ENCODE measurements at places on chromosomes 11 and 22.

- DNase-seq: no peak
Observed at GRCh38 chr11:34356130-34356529, 1.7 kb downstream of the ABTB2 start.

GRCh38 chr11:129455756-129456655 lies 80.4 kb downstream of the BARX2 start:
- DNase-seq: no peak

- DNase-seq: no peak
Observed at GRCh38 chr11:2708757-2709281, 9.0 kb upstream of the KCNQ1OT1 start.

DNA sequence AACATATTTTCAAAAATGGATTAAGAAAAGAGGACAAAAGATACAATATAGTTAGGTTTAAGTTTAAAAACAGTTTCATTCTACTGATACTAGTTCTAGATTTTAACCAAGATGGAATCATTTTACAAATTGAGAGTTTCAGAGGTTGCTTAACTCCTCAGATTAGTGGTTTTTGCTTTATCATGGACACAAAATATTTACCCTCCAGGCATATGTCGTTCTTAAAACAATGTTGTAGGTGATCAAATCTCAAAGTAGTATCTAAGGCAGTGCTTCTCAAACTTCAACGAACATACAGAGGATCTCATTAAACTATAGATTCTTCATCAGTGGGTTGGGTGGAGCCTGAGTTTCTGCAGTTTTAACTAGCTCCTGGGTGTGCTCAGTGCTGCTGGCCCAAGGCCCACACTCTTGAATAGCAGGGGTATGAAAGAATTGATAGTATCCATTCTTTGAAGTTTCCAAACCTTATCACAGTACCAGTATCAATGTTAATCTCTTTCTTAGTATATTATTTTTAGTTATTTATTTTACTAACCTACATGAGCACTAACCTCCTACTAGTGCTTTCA lies 48.0 kb downstream of the YAP1 start:
- DNase-seq: no peak

- no peak for DNase-seq
Observed at GRCh38 chr22:21077884-21078508, 32.2 kb downstream of the LRRC74B start.

- no peak for DNase-seq
Observed at GRCh38 chr11:67160872-67161783, 42.1 kb downstream of the KDM2A start.

DNA sequence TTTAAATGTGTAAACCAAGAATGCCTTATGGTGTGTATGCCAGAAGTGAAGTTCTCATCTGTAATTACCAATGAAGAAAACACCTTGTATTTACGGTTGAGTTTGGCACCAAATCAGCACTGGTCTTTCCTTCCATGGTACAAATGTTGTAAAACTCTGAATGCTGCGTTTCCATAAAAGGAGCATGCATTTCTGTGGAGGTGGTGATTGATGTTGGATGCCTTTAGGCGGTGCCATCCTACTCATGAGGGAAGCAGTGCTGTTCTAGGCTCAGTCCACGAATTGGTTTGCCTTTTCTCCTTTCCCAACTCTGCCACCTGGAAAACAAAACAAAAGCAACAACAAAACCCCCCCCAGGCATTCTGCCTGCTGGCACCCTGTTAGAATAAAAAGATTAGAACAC lies 124.4 kb downstream of the TEAD1 start:
- DNase-seq: no peak

DNA sequence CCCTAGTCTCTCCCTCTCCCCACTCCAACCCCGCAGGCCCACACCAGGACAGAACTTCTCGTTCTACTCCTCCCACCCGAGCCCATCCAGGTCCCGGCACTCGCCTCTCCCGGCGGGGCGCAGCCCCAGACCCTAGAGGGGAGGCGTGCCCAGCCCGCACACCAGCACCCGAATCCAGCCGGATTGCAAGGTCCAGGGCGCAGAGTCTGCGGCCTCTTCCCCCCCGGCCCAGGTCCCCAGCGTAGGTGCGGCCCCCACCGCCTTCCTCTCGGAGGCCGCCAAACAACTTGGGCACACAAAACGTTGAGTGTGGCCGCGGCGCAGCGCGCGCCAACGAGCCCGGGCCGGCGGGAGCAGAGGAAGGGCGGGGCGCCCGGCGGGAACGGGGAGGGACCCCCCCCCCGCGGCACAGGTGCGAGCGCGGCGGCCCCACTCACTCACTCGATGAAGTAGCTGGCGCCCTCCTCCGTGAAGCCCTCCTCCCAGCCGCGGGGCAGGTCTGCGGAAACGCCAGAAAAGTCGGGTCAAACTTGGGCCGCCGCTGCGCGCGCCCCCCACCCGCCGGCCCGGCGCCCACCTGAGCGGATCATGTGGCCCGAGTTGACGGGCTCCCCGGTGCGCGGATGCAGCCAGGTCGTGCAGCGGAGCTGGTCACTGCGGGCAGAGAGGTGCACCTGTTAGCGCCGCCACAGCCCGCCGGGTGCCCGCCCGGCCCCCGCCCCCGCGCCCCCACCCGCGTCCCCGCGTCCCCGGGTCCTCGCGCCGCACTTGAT lies 480 bp downstream of the PLEKHA7 start:
- DNase-seq: peak; percentile 22

DNA sequence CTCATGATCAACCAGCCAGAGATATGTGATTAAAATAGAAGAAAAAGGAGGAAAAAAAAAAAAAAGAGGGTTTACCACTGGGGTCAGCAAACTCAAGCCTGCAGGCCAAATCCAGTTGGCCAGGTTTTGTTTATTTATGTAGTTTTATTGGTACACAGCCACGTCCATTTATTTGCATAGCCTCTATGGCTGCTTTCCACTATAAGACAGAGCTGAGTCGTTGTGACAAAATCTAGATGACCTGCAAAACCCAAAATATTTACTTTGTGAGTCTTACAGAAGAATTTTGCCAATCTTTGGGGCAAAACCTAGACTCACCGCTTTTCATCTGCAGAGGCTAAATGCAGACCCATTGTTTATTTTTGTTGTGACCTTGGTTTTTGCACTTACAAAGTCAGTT lies 87.1 kb downstream of the TENM4 start:
- DNase-seq: no peak

DNA sequence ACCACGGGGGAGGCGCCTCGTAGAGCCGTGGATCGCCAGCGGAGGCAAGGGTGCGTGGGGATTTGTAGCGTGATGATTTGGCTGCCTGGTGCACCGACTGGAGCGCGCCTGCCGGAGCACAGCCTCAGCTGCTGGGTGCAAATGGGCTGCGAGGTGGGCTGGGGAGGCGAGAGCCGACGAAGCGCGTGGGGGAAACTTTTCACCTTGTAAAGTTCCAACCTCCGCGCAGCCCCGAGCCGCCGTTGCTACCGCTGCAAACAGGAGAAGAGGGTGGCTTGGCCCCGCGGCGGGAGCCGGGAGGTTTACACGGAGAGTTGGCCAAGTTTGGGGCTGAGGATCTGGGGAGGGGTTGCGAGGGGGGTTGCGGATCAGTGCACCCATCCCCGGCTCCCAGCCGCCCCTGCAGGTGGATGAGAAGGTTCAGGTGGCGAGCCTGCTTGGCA lies 528 bp downstream of the FAT3 start:
- DNase-seq: no peak

GRCh38 chr11:48242501-48242900 lies 2.4 kb upstream of the OR4X2 start:
- no peak for DNase-seq

DNA sequence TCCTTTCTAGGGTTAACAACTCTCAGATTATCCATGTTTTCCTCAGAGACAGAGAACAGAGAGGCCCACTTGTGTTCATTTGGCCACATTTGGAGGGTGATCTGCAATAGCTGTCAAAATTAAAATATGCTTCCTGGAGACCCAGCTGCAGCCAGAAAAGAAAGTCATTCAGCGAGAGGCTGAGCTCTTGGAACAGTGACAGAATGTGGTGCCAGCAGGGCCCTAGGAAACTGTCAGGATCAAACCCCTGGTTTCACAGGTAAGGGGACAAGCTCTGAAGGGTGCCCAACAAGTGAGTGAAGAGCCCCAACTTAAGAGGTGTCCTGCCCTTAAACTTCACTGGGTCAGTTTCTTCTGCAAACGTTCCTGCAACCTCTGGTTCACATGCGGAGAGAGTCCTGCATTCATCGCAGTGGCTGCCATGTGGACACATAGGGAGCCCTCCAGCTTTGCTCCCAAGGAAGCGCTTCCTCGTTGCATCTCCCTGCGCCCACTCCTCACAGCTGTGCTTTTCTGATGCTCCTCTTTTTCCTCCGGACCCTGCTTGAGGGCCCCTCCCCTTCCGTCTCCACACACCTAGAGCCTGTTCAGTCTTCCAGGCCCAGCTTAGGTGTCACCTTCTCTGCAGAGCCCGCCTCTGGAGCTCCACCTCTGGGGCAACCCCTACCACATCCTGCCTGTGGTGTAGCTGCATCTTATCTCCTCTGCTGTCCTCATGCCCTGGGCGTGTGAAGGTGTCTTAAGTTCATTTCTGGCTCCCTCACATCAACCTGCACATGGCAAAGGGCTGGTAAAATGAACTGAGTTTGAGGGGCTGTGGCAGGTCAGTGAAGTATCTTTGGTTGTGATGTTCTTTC lies 3.9 kb downstream of the UCP3 start:
- peak; percentile 82 for DNase-seq

- no peak for DNase-seq
Observed at GRCh38 chr11:32573228-32573627, 10.4 kb upstream of the EIF3M start.

DNA sequence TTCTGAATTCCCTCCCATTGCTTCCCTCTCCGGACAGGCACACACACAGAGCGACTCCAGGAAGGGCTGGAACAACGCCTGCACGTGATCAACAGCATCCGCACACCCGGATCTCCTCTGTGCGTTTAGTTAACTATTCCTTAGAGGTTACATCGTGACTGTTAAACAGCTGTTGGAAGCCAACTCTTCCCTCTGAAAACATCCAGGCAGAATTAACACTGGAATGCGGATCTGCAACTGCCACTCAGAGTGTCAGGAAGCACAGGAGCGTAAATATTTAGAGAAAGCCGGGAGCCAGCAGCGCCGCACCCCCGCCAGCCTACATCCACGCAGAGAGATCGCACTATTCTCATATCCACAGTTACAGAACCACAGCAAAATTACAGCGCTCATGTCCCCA lies 46.2 kb downstream of the SHANK2 start:
- no peak for DNase-seq

DNA sequence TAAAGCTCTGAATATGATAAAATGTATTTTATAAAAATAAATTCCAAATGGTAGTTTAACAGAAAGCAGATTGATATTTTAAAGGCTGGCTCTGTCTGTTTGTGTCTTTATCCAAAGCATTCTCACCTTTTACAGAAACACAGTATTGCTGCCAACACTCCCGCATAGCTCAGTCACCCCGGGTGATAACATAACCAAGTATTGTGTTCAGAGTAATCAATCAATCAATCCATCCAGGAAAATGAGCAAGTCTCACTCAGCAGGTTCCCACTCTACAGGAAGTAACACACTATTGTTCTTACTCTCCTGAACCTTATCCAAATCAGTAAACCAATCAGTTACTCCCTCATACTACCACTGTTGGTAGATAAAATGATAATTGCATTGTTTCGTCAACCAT lies 203.4 kb downstream of the LRRC4C start:
- DNase-seq: no peak
